ENCODE measurements at places on chromosomes 6 and 20. TPM values are rescaled to one million over a fixed set of nuclear protein-coding genes. Genes with fewer than 3 reads are reported as not detected.

DNA sequence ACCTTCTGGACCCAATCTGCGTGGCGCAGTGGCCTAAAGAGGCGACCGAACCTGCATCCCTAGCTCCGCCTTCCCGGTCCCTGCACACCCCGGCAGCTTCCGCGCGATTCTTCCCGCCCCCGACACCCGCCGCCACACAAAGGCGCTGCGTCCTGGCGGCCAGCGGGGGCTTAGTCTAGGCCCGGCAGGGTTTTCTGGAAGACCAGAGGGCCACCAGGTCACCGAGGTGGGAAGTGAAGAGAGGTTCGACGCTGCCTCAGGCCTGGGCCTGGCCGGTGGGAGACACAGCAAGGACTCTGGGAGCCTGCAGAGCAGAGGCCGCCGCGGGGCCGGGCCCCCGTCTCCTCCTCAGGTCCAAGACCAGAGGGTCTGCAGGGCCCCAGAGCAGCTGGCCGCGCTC lies 154.9 kb downstream of the OR2B2 start:
- DNase-seq, result peak; percentile 73

TRDN gene
- not detected for total RNA-seq

HLA-DOA gene
- 25.2 TPM for total RNA-seq

DNA sequence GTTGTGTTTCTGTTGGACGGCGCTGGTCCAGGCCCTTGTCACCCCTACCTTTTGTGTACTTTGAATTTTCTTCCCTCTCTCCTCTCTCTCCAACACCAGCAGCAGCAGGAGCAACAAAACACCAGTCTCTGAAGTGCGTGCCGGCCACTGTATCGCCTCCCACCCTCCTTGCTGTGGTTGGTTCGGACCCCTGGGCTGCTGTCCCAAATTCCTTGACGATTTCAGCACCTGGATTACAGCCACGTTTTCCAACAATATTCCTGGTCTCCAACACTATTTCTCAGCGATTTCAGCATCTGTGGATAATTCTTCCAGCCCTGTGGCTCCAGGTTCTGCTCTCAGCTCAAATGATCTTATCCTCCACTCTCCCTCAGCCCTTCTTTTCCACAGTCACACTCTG lies 11.8 kb downstream of the MAS1 start:
- no peak for DNase-seq

GRCh38 chr20:34946661-34947060 lies 8.9 kb downstream of the GSS start:
- no peak for DNase-seq
